NCI-H1930 (cell line): ENCODE measurements at places on chromosomes 1 and 21.

GRCh38 chr1:117389284-117389683 is 22.0 kb downstream of the MAN1A2 start:
- no peak for DNase-seq

DNA sequence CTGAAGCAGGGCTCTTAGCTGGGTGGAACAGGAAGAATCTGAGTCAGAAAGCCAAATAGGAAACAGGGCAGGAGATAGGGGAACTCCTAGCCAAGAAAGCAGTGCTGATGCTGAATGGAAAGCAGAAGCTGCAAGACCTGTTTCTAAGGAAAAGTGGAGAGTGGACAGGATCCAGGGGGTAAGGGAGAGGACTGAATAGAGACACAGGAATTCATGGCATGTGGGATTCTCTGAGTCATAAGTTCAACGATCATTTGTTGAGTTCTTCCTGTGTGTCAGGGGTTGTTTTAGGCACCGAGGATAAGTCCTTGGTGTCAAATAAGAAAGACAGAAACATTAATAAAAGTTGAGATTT is 153.8 kb upstream of the FGGY start:
- no peak for DNase-seq

DNA sequence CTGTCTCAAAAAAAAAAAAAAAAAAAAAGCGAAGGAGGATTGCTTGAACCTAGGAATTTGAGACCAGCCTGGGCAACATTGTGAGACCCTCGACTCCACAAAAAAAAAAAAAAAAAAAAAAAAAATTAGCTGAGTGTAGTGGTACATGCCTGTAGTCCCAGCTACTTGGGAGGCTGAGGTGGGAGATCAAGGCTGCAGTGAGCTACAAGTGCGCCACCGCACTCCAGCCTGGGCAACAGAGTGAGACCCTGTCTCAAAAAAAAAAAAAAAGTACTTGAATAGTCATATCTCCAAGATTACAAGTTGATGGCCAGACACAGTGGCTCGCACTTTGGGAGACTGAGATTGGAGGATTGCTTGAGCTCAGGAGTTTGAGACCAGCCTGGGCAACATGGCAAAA is 27.4 kb downstream of the ENO1 start:
- DNase-seq = no peak

DNA sequence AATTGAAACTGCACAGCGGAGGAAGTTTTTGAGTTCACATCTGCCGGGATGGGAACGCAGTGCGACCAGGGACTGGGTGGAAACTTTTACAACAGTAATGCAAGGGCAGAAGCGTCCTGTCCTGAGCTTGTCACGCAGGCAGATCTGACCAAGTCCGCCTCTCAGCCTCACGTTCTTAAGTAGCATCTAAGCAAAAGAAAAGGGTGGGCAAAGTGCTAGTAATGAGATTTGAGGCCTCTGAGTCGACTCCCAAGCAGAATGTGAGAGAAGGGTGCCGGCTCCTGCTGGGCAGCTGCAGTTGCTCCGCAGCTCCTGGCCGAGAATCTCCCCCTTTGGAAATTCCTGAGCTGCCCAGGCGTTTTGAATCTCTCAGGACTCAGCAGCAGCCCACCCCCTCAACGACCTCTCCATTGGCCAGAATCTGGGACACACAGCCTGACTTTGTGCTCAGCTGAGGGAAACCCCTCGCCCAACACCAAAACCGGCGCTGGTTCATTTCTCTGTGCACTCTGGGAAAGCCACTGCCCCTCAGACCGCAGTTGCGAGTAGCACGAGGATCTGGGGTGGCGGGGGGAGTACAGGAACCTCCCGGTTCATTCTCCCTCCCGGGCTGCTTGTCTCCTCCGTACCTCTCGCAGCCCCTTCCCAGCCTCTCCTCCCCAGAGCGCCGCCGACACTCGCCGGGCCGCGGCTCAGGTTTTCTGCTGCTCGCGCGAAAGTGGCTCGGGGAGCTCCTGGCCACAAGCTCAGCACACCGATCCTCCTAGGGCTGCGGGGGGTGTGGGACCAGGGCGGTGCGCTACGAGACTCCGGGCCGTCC is 913 bp upstream of the S1PR1 start:
- peak; percentile 19 for DNase-seq

GRCh38 chr1:25580927-25581326 is 35.7 kb upstream of the MAN1C1 start:
- no peak for DNase-seq

DNA sequence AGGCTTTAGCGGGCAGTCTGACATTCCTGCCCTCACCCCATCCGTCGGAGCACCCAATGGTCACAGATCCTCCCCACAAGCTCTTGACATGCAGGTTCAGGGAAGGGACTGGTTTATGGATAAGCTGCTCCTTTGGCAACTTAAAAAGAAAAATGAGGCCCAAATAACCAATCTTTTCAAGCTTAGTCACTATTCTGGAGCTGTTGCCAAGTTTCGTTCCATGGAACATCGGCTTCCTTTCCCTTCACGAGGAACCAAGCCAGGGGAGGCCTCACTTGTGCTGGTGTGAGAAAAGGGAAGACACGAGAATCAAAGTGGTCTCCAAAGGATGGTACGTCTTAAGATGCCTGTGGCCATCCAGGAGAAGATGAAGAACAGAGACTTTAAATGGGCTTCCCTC is 46.1 kb upstream of the LPAR3 start:
- no peak for DNase-seq

GRCh38 chr21:14923468-14923867 is 141.3 kb downstream of the NRIP1 start:
- no peak for DNase-seq

DNA sequence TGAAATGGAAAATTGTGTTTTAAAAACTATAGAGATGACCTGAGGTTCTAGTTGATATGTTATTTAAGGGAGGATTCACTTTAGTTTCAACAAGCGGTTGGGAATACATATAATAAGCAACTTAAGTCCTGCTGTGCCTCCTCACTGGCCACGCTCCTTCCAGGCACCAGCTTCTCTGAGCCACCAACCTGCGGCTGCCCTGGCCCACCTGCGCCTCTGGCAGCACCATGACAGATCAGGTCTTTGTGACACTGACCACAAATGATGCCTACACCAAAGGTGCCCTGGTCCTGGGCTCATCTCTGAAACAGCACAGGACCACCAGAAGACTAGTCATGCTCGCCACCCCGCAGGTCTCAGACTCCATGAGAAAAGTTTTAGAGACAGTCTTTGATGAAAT is 7.0 kb upstream of the USP24 start:
- DNase-seq = no peak

DNA sequence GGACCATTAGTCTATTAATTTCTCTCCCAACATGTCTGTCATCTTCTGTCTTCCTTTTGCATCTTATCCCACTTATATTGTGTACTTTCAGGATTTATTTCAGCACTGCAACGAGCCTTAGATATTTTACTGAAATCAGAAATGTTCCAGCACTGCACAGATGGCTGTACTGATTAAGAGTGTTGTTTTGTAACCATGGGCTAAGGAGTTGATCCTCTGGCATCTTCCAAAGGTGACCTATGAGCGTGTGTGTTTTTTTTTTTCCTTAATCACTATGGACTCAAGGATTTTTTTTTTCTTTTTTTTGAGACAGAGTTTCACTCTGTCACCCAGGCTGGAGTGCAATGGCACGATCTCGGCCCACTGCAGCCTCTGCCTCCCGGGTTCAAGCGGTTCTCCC is 7.1 kb upstream of the DDX59 start:
- DNase-seq = no peak

- no peak for DNase-seq
Observed at GRCh38 chr1:29789910-29790247, 553.6 kb downstream of the PTPRU start.

DNA sequence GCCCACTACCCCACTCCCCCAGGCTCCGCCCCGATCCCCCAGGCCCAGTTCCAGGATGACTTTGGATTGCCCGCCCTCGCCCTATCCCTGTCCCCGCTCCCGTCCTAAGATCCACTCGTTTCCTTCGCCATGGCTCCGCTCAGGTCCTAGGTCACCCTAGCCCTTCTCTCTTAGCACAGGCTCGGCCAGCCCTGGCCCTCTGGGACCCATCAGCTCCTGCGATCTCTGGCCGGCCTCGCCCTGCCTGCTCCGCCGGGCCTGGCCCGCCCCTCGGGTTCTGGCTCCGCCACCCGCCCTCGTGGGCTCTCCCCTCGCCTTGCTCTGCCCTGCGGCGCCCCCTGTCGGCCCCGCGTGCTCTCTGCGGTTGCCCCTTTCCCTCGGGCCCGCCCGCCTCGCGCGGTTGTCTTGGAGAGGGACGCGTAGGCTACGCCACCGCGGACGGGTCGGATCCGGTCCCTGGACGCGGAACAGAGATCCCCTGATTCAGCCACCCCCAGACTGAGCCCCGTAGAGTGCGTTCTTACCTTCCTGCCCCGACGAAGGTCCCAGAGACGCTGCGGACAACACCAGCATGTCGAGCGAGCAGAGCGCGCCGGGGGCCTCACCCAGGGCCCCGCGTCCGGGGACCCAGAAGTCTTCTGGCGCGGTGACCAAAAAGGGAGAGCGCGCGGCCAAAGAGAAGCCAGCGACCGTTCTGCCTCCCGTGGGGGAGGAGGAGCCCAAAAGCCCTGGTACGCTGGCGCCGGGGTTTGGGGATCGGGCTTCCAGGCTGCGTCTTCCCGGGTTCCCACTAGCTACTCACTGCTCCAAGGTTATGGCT is at the start of gene LRRC71:
LRRC71 (plus strand) TSS at position 400 of the 820 bp plus-strand sequence; CDS start at position 572, 172 bp downstream.
- DNase-seq = peak; percentile 66

DNA sequence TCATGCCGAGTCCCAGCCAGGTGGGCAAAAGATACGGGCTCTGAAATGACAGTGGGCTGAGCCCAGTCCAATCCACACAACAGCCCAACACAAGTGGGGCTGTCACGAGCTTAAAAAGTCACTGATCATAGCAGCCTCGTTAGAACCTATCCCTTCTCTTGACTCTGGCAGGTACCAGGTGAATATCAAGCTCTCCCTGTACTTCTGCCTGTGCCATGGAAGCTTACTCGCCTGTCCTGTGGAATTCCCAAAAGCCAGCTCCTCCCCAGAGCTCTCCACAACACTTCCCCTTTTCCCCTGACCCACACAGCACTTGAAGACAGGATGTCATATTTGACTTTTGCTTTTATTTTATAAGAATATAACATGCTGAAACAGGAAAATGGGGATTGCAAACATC is 5.9 kb downstream of the RGS16 start:
- no peak for DNase-seq

DNA sequence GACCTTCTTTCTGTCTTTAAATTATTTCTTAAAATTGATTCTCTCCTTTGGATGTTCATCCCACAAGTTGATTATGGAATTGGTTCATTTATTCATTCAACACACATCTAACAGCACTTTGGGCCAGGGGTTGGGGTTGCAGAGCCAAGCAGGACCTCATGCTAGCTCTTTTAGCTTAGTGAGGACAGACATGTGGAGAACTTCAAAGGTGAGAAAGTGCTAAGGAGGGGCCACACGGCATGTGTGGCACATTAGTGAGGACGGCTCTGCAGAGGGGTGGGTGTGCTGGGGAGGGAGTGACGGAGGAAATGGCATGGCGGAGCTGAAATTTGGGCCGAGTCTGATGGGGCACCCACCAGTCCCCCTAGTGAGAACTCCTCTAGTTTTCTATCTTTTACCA is 32.5 kb upstream of the VASH2 start:
- DNase-seq = no peak

- DNase-seq = no peak
Observed at GRCh38 chr1:37113285-37113997, 79.1 kb upstream of the GRIK3 start.

GRCh38 chr1:23554127-23554480 is 5.2 kb downstream of the ID3 start:
- no peak for DNase-seq

DNA sequence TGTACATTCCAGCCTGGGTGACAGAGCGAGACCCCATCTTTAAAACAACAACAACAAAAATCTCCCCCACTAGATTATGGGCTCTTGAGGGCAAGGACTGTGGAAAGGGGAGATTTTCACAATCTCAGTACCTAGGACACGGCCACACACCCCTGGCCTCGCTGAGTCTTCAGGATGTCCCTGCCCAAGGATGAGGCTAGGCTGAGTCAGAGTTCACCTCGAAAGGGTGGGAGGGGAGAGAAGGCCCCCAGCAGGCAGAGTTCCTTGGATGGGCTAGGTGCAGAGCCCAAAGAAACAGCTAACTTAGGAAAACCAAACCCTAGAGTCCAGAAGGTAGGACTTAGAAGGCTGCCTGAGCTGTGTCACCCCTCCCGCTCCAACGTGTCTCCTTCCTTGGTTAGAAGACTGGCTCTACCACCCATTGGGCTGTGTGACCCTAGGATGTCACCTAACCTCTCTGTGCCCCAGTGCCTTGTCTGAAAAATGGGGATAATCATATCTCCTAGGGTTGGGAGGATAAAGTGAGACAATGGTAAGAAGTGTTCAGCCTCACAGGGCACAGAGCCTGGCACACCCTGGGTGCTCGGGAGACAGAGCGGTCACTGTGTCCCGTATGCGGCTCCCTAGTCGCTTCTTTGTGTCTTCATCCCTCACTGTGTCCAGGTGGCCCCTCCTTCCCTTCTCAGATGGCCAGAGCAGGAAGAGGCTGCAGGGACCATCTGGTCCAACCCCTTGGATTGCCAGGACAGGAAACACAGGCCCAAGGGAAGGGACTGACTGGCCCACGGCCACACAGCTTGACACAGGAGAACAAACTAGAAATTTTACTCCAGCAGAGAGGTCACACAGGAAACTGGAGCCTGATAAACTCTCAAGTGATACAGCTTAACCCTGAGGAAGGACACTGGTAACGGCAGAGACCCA is 11.2 kb downstream of the TRIM62 start:
- DNase-seq = no peak

DNA sequence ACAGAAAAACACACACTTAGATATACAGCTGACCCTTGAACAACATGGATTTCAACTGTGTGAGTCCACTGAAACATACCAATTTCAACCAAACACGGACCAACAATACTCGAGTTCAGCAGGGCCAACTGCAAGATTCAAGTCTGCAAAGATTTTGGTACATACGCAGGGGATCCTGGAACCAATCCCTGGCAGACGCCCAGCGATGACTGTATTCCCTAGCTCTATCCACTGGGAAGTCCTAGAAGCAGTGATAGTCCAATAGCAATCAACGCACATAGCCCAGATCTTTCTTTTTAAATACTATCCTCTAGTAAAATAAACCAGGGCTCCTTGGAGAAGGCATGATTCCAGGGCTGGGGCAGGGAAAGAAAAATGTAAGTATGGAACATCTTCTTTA is 9.0 kb downstream of the DDX59 start:
- DNase-seq = no peak

GRCh38 chr1:195458365-195458764 is 1149.9 kb downstream of the KCNT2 start:
- no peak for DNase-seq

- DNase-seq = peak; percentile 78
Observed at GRCh38 chr1:1777950-1778662, at the start of gene NADK. Gene NADK, minus strand, starts transcription at chr1:1778470. Its CDS starts 13,064 bp downstream, at chr1:1765406.

DNA sequence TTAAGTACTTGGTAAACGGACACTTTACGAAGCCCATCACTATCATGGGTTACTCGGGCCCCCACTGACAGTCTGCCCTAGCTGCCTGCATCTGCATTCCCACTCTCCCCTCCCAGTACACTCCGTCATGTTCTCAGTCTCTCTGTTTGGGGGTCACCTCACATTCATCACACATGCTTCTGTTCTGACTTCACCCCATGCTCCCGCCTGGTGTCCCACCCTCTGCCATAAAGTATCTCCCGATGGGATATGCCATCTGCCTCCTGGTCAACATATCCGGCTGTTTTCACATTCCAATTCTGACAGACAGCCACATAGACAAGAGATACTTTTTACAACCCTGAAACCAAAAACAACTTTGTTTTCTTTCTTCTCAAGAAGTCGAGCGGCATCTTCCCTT is 1.0 kb downstream of the OLFML2B start:
- no peak for DNase-seq

GRCh38 chr1:182783068-182783467 is 6.5 kb upstream of the NPL start:
- DNase-seq = no peak
